Stimulated activated CD4-positive, alpha-beta T cell treated with anti-CD3 and anti-CD28 coated beads, TNF-alpha, amount 100 ng/mL, for 48 hours (primary cell): ENCODE measurements at places on chromosomes 12 and 14.
A peak's percentile ranks its signal among the peaks of the same experiment; 100 is the strongest.

- DNase-seq: no peak
These were observed 7.6 kb downstream of the ASCL4 start for GRCh38 chr12:107782067-107782466.

GRCh38 chr12:100995771-100996170 is 201.2 kb downstream of the ANO4 start:
- DNase-seq: no peak

GRCh38 chr12:54216797-54217661 is 28.2 kb upstream of the SMUG1 start:
- peak; percentile 72 for DNase-seq

DNA sequence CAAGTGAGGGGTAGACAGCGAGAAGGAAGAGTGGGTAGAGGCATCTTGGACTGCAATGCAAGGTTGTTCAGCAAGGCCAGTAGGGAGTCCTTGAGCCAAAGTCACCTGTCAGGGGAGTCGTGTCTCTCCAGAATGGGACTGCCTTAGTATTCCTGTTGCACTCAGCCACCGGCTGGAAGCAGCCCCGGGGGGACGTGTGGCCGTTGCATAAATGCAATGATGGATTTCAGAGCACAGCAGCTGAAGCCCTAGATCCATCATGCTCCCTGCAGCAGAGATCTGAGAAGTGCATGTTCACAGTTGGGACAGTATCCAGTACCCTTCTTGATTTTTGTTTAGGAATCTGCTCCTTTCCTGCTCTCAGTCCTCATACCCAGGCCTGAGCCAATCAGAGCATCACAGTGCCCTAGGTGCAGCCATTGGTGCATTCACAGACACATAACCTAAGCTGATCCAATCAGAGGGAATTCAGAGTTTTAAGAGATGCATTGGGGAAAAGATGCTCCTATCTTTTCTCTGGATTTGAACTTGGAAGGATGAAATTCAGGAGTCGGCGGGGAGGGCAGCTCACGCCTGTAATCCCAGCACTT is 62.9 kb downstream of the HSPB8 start:
- DNase-seq: no peak

DNA sequence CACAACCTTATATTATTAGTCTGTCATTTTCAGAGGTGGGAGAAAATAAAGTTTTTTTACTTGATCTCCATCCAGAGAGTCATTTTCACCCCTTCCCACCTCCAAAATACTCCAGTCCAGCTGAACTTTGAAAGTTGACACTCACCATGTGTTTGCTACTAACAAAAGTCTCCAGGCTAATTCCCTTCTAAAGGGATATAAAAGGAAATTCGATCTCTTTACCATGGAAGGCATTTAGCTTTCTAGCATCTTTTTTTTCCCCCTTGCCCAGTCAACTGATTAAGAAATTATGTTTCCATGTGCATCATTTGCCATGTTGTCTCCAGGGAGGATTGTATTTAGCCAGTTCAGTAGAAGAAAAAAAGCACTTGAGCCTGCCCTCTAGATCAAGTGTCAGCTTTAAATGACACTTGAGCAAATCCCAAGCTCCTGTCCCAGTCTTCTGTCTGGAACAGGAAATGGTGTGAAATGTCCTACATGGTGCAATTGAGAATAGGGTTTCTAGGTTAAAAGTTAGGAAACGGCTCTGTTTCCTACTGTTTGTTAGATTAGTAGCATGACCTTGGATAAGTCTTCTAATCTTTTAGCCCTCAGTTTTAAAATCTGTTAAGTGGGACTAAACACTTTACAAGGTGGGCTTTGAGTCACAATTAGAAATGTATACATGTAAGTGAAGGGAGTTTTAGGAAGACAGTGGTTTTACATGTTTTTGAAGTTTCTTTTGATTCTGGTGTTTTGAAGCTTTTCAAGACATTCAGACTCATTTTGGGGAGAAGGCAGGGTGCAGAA is 67.2 kb downstream of the GNS start:
- DNase-seq: no peak

DNA sequence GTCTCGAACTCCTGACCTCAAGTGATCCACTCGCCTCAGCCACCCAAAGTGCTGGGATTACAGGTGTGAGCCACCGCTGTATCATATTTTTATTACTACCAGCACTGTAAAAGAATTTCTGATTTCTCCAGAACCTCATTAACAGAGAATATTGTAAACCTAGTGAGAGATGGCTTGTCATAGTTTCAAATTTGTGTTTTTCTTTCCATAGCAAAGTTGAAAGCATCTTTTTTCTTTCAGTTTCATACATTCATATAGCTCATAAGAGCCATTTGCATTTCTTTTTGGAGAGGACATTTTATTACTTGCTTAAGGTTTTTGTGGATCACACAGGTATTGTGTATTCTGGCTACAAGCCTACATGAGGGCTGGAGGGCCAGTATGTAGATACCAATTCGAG is 58.0 kb downstream of the MIS18BP1 start:
- DNase-seq: no peak

DNA sequence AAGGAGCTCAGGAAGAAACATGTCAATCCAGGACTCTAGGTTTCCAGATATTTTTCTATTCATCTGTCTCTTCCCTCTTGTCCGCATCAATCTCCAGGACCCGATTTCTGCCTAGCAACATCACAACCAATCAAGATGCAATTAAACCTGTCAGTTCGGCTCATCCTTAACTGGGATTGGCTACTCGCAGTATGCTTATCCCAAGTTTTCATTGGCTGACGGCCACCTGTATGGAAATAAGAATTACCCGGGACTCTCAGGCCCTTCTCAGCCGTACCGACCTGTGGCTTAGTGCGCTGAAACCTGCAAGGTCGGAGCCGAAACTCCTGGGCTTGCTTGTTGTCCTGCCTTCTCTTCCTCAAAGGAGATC is 20.4 kb upstream of the ATP5MC2 start:
- no peak for DNase-seq

GRCh38 chr12:24778486-24779304 is 170.2 kb downstream of the BCAT1 start:
- DNase-seq: no peak

DNA sequence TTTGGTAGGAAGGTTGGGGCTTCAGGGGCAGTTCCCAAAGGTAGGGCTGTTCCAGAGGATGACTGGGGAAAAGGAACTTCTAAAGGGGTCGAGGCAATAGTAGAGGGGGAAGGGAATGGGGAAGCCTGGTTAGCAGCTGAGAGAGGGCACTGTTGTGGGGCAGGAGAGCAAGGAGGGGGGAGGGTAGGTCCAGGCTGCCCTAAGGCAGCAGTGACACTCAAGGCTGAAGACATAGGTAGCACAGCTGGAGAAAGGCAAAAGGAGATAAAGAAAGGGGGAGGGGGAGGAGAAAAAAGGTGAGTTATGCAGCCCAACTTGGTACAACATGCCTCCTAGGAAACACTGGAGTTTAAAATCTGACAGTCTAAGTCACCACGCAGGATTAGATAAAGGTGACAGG is 3.9 kb downstream of the NACA start:
- no peak for DNase-seq

DNA sequence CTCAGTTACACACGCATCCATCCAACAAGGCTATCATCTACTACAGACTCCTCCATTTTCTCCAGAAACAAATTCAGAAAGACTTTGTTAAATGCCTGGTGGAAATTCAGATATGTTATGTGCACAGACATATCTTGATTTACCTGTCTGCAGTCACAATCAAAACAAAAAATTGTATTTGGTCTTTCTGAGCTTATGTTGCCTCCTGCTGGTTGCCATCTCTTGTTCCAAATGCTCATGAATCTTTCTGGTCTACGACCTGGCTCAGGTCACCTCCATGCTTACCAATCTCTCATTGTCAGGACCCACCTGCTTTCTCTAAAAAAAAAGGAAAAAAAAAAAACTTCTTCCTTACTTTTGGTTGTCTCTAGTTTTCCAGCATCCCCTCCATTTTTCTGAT is 169.2 kb upstream of the PLXNC1 start:
- DNase-seq: no peak

GRCh38 chr12:58095002-58095401 is 153.6 kb downstream of the ATP23 start:
- DNase-seq: no peak

- DNase-seq: no peak
These were observed 81.4 kb upstream of the NCOR2 start for GRCh38 chr12:124648710-124649384.

- DNase-seq: no peak
These were observed 196.1 kb upstream of the CDKN3 start for GRCh38 chr14:54200726-54201125.

DNA sequence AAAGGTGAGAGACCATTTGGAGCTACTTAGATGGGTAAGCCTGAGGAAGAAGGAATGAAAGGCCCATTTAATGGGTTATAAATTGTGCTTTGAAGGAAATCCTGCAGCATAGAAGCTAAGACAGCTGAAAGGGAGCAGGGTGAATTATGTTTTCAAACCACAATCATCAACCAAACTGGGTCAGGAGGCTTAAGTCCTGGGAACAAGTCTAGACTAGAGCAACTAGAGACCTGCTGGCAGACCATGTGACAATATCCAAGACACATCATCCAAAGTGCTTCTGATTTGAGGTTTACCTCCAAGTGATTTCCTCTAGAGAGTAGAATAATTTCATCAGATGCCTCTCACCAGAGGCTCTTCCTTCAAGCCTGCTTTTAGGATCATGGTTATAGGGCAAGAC is 53.7 kb downstream of the MAP3K9 start:
- no peak for DNase-seq

- peak; percentile 30 for DNase-seq
These were observed 704 bp downstream of the ATP2B1 start for GRCh38 chr12:89707703-89708564.

DNA sequence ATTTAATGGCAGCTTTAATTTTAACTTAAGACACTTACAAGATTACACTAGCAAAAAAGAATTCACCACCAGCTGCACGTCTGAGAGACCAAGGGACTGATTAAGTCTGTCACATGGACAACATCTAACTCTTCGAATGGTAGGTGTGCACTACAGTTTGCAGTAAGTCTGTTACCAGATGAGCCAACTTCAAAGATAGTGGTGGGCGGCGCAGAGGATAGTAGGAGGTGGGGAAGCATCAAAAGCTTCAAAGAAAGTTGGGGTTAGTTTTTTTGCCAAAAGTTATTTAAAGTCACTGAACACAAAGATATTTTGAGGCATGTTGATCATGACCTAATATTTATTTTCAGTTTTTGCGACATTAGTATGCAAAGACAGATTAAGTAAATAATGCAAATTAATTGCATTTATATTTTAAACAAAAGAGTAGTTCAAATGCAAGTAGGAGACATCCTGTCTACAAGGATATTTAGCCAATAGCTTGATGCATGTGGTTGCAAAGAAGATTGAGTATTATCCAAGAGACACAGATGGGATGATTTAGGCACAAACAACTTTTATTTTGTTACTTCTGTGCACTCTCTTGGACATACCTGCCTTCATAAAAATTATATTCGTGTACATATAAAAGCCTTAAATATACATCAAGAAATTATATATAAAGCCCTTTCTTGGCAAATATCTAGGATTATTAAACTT is 327.7 kb downstream of the BMP4 start:
- no peak for DNase-seq

- no peak for DNase-seq
These were observed 282.1 kb downstream of the RPS29 start for GRCh38 chr14:49303946-49304516.

DNA sequence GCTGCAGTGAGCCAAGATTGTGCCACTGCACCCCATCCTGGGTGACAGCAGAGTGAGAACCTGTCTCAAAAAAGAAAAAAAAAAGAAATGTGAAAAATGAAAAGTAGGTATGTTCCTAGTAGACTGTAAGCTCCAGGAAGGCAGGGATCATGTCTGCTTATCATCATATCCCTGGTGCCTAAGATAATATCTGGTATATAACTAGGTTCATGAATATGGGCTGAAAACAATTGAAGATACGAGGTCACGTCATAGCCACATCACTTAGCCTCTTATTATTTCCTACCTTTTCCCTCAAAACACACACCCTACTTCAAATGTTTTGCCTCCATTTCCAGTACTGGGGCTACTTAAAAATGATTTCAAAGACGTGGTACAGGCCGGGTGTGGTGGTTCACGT is 3.0 kb downstream of the POU6F1 start:
- DNase-seq: no peak

GRCh38 chr14:70019695-70020094 is 140.5 kb downstream of the SMOC1 start:
- no peak for DNase-seq

GRCh38 chr12:29164477-29165393 is 15.7 kb downstream of the FAR2 start:
- no peak for DNase-seq

DNA sequence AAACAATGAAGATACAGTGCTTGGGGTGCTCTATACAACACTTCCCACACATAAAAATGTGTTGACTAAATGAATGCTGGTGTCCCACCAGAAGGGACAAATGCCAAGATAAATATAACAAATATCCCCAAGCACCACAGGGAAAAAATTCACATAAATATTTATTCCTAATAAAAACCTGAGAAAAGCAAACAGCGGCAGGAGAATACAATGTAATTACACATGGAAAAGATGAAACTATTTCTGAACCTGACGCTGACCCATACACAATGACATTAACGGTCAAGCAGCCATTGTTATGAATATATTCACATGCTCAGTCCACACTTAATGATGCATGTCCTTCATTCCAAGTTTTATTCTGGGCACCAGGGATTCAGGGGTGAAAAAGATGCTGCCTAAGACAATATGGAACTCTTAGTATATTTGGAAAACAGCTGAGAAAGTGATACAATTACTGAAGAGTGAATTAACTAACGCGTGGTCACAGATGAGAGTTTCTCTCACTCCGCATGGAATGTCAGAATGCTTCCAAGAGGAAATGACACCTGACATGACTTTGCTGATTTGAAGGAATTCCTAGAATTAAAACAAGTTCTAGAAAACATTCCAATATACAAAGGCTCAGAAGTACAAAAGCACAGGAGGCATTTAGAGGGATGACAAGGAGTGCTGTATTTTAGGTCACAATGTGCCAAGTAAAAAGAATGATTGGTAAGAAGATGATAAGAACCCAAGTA is 27.9 kb upstream of the PTPRR start:
- DNase-seq: no peak

- no peak for DNase-seq
These were observed 21.2 kb upstream of the MEG3 start for GRCh38 chr14:100804558-100805309.

DNA sequence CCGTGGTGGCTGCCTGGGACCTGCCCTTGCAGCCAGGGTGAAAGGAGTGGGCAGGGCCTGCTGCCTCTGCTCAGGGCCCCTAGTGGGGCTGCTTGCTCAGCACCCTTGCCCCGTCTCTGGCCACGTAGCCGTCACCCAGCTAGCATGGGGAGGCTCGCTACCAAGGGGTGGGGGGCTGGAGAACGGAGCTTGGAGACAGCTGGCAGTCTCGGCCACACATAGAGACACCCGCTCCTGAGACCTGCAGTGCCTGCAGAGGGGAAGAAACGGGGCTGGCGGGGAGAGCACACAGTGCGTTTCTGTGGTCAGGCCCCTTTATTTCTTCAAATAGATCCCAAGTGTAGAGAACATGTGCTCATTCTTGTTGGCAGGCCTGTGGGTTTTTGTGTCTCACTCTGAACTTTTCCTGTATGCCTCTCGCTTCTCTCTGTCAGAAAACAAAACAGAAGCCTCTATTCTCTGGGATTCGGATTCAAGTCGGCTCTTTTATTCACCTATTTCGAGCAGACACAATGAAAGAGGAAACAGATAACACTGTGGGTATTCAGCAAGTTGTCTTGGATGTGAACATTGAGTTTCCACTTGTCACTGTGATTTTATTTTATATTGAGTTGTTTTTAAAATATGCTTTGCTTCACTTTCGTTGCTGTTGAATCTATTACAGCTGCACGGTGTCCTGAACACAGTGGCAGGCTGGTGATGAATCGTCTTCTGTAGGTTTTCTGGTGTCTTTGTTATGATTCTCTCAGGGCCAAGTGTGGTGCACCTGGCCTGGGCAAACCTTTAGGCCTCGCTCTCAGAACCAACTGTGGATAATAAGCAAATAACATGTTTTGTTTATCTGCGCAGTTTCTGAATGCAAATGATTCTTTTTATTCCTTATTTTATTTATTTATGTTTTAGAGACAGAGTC is 26.5 kb downstream of the PACS2 start:
- no peak for DNase-seq
